NCI-H748 treated with DMSO at 0.1 percent for 48 hours (cell line): ENCODE measurements at places on chromosomes 2 and 18.
A peak's percentile ranks its signal among the peaks of the same experiment; 100 is the strongest.

GRCh38 chr18:5057386-5058348 is 139.4 kb downstream of the AKAIN1 start:
- peak; percentile 29 for DNase-seq

GRCh38 chr2:169038338-169038757 is 7.2 kb upstream of the ABCB11 start:
- DNase-seq = no peak

GRCh38 chr18:72460210-72460680 is 83.9 kb downstream of the CBLN2 start:
- no peak for DNase-seq

- no peak for DNase-seq
Measured at GRCh38 chr2:43075054-43075593, 151.3 kb downstream of the ZFP36L2 start.

GRCh38 chr2:145119225-145119624 is 599.3 kb upstream of the ZEB2 start:
- DNase-seq = no peak

- DNase-seq = no peak
Measured at GRCh38 chr2:66790651-66791181, 355.8 kb downstream of the MEIS1 start.

- no peak for DNase-seq
Measured at GRCh38 chr2:29039718-29040480, 34.4 kb downstream of the PCARE start.

- no peak for DNase-seq
Measured at GRCh38 chr2:215277944-215278343, 33.9 kb upstream of the ATIC start.

GRCh38 chr2:217291259-217291658 is 431.4 kb upstream of the TNP1 start:
- DNase-seq = no peak

DNA sequence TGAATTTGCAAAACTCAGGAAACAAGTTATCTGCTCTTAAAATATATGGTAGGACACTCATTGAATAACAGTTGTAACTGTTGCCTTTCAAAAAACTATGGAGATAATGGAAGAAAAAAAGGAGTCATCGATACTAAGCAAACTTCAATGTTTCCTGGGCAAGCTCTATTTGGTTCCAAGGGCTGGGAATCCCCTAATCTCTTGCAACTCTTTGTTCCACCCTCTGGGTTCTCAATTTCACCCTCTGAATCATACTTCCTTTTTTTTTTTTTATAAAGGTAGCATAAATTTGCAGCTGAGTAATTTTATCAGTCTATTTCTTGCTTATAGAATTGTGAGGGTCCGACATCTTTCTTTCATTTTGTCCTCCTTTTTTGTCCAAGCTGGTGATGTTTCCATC is 36.7 kb downstream of the SLC9A4 start:
- DNase-seq = no peak

- DNase-seq = no peak
Measured at GRCh38 chr2:99868260-99868659, 274.1 kb downstream of the AFF3 start.

- DNase-seq = peak; percentile 73
Measured at GRCh38 chr2:113203901-113204519, 30.2 kb downstream of the PSD4 start.

DNA sequence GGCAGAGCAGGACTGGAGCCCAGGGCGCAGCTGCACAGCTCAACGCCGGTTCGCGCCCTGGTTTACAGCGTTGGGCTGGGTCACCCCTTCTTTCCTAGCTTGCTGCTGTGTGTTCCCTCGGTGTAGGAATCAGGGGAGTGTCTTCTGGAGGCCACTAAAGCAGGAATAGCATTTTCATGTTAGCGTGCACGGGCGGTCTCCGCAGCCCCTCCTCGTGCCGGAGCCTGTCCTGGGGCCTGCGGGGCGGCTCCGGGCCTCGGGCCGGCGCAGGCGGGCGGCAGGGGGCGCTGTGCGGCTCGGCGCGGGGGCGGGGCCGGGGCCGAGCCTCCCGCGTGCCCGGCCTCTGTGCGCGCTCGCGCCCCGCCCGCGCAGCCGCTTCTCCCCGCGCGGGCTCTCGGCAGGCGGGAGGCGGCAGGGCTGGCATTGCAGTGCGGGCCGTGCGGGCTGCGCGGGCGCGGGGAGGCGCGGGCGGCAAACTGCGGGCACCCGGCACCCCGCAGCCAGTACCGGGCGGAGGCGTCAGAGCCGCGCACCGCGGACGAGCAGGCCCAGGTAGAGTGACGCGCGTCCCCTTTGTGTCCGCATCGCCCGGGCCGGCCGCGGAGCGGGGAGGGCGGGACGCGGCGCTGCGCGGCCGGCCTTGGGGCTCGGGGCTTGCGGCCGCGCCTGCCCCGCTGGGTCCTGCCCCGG is at the start of gene RNF144A:
TSS of gene RNF144A (plus strand) at position 342 of the 690 bp plus-strand sequence. CDS start 79,515 bp downstream, outside the sequence.
- DNase-seq = no peak

DNA sequence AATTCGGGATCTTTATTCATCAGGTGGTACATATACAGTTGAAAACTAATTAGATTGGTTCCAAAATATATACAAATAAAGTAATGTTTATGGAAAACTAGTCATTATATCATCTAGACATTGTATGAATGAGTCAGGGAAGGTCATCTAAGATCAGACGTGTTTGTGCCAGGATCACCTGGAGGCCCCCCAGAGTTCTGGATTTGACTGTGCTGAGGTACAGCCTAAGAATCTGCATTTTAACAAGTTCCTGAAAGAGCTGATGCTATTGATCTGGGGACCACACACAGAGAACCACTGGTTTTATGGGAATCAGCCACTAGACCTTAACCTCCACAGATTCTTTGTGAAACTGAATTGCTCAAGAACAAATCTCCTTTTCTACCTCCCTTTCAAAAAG is 43.2 kb downstream of the PARD6G start:
- DNase-seq = no peak

DNA sequence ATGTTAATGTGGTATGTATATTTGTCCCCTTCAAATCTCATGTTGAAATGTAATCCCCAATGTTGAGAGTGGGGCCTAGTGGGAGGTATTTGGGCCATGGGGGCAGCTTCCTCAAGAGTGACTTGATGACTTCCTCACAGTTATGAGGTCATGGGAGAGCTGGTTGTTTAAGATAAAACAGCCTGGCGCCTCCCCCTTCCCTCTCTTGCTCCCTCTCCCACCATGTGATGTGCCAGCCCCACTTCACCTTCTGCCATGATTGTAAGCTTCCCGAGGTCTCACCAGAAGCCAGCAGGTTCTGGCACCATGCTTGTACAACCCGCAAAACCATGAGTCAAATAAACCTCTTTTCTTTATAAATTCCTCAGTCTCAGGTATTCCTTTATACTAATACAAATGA is 258.3 kb upstream of the POU3F3 start:
- DNase-seq = no peak

DNA sequence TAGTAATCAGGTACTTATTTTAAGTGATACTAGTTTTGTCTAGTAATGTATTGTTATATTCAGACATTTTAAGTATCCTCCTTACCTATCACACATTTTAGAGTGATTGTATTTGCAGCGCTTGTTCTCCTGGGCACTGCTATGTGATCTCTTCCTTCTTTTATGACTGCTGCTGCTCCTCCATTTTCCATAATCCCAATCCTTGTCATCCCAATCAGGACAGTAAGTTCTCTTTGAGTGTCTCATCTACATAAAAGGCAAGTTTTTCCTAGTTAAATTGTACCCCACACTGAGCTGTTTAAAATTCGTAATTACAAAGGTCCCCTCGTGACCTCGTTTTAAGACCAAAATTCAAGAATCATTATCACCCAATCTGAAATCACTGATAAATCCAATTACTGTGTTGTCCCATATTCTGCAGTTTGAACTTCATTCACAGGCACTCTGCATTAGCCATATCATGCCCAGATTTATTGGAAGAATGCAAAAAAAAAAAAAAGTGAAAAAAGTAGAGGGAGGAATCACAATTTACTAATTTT is 2.8 kb downstream of the CLK1 start:
- no peak for DNase-seq

GRCh38 chr2:120258196-120258595 is 5.5 kb downstream of the RALB start:
- DNase-seq = no peak

DNA sequence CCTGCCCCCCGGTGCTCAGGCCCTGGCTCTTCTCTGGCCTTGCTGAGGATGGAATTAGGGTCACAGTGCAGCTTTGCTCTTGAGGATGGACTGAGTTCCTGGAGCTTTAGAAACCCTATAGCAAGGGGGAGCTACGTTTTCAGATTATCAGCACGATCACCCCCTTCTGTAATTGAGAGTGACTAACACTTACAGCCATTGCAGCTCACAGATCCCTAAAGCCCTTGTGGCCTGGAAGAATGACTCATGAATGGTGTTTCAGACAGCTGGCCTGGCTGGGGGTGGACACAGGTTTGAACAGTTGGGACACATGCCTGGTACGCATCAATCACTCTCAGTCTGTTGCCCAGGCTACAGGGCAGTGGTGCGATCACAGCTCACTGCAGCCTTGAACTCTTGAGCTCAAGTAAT is 79.7 kb upstream of the IGFBP5 start:
- DNase-seq = no peak

DNA sequence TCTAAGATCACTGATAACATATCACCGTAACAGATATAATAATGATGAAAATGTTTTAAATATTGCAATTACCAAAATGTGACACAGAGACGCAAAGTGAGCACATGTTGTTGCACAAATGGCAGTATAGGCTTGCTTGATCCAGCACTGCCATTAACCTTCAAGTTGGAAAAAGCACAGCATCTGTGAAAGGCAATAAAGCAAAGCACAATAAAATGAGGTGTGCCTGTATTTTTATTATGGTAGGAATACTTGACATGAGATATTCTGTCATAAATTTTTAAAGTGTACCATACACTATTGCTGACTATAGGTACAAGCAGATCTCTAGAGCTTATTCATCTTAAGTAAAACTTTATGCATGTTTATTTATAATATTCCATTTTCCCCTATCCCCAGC is 312.2 kb downstream of the PTH2R start:
- no peak for DNase-seq

GRCh38 chr2:178195390-178196166 is 1.3 kb downstream of the OSBPL6 start:
- DNase-seq = peak; percentile 41

- DNase-seq = no peak
Measured at GRCh38 chr18:63233334-63233733, 86.2 kb downstream of the BCL2 start.

- DNase-seq = no peak
Measured at GRCh38 chr2:24853996-24854395, 60.8 kb downstream of the CENPO start.

DNA sequence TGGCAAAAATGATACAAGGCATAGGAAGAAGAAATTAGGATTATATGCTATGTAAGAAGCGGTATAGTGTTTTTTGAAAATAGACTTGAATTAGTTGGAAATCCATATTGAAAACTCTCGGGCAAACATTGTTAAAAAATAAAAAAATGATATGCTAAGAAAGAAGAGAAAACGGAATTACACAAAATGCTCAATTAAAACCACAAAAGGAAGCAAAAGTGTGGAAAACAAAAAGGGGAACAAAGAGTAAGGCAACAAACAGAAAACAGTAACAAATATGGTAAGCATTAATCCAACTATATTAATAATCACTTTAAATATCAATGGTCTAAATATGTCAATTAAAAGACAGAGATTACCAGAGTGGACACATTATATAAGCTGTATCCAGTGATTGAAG is 58.4 kb downstream of the TXNL1 start:
- no peak for DNase-seq

DNA sequence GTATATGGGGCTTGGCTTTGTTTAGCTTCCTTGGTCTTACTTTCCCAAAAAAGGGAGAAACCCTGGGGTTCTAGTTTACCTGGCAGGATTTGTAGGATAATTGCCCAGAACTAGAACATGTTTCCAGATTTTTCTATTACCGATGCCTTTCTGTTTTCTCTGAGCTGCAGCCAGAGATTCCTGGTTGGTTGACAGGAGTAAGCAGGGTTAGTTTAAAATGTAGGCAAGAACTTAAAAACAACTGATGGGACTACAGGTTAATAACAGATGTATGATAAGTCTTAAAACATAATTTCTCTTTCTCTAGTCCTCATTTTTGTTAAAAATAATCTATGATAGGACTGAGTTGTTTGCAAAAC is 38.9 kb upstream of the GMCL1 start:
- no peak for DNase-seq

DNA sequence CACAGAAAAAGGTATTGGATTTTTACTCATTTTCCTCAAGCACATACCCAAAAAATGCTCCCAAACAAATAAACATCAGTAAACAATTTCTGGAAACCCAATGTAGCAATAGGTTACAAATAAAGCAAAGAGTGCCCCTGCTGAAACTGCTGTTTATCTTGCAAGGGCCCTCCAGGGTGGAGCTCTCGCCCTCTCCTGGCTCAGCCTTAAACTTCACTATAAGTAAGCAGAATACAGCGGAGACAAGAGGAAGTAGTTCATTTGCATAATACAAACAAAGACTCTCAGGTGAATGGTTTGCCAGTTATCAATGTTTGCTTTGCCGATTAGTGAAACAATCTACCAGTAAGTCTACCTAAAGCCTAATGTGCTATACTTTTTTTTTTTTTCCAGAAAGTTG is 437.6 kb downstream of the DLGAP1 start:
- no peak for DNase-seq

- no peak for DNase-seq
Measured at GRCh38 chr2:26587994-26588393, 53.2 kb downstream of the CIB4 start.

GRCh38 chr2:151198645-151199044 is 63.0 kb downstream of the RBM43 start:
- DNase-seq = no peak

- no peak for DNase-seq
Measured at GRCh38 chr2:200288670-200289429, 17.6 kb upstream of the SPATS2L start.

DNA sequence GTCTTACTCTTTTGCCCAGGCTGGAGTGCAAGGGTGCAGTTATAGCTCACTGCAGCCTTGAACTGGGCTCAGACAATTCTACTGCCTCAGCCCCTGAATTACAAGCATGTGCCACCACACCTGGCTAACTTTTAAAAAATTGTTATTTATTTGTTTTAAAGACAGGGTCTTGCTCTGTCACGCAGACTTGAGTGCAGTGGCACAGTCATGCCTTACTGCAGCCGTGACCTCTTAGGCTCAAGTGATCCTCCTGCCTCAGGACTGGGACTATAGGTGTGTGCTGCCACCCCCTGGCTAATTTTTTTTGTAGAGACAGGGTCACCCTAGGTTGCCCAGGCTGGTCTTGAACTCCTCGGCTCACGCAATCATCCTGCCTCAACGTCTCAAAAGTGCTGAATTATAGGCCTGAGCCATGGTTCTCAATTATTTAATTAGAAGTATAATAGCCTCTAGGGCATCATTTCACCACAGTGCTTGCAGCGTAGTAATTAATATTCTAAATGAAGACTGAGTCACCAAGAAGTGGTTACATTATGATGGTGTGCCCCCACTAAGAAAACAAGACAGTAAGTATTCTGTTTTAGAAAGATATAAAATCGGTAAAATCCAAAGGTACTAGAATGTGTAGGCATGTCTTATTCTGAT is 69.6 kb downstream of the EML4 start:
- DNase-seq = no peak

DNA sequence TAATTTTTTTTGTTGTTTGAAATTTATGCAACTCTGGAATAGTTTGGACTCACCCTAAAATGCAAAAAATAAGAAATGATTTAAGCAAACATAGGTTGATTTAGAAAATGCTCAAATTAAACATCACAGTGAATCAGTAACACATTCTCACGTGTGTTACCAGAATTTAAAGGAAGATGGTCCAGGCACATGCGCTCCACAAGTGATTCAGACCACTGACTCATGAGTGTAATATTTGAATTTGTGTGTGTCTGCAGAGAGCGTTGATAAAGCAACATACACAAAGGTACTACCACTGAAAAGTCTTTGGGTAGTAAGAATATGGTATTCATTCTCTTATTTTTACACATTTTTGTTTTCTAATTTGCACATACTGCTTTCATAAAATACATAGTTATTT is 7.9 kb downstream of the SS18 start:
- no peak for DNase-seq
